Activated T-helper 1 cell treated with anti-CD3 and anti-CD28 coated beads, Interleukin-2, amount 50 U/mL, for 16 hours (primary cell): ENCODE measurements at places on chromosomes 12 and 14.

DNA sequence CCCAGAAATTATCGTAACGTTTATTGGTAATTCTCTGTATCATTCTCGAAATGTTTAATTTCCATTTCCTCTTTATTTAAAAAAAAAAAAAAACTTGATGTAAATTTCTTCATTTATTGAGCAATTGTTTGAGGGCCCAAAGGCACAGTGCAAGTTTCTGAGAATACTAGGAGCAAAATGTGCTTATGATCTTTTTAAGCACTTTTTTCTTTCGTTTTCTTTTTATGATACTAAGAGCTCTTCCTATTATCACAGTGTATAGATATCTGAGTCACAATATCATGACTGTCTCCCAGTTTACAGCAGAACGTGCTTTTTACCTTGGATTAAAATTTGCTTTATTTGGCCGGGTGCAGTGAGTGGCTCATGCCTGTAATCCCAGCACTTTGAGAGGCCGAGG is 5.6 kb downstream of the ATP2A2 start:
- DNase-seq = no peak

DNA sequence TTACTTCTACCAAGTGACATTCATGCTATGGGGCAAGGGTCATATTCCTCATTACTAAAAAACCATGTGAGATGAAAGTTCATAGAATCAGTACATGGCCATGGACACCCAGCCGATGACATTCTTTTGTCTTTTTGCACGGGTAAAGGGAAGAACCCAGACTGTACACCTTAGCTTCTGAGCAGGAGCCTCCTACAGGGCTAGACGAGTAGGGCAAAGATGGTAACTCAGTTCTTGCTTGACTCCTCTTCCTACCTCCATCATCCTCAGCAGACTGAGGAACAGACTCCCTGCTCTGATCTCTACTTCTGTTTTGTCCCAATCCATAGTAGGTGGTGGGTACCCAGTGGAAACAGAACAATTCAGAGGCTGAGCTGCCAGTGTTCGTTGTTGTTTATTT is 281.3 kb downstream of the NPAS3 start:
- DNase-seq = no peak

GRCh38 chr14:55152052-55152753 is 23.2 kb downstream of the LGALS3 start:
- no peak for DNase-seq

DNA sequence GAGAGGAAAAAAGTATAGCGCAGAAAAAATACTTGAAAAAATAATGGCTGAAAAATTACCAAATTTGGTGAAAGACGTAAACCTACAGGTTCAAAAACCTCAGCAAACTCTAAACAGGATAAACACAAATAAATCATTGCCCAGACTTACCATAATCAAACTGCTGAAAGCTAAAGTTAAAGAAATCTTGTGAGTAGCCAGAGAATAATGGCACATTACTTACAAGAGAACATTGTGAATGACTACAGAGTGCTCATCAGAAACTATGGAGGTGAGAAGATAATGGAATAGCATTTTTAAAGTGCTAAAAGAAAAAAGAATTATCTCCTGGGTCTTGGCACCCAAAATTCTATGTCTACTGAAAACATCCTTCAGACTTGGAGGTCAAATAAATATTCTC is 36.0 kb downstream of the ATF1 start:
- no peak for DNase-seq

DNA sequence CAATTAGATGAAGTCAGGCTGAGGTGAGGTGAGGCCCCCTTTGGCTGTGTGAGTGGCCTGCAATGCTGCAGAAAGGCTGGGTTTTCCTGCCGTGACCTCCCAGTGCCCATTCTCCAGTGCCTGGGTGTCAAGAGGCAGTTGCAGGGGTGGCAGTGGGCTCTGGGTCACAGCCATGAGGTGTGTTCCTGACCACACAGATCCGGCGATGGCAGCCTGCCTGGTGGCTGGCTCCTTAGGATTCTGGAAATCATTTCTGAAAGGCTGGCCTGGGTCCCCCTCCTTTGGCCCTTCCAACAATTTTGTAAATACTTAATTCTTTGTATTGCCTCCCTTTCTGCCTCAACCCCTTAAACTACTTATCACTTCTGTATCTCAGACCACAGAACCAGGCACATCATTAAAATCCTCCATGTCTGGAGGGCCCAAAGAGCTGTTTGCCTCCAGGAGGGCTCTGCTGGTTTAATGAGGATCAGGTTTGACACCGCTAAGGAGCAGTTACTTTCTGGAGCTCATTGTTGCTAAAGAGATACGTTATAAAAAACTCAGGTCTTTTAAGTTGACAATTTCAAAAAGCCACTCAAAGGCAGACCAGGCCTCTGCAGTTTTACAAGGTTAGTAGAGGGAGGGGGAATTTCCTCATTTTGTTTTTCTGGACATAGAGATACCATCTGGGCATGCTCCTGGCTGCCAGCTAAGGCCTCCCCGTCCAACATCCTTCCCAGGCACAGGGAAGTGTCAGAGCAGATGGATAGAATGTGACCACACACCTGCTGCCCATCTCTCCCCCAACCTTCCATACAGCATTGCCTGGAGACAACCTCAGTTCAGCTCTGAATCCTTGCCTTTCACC is 204.4 kb downstream of the FOXN3 start:
- no peak for DNase-seq
